ENCODE measurements at places on chromosomes 7 and 10. TPM values are rescaled to one million over a fixed set of nuclear protein-coding genes. Genes with fewer than 3 reads are reported as not detected.

- no peak for DNase-seq
Measured at GRCh38 chr7:105355701-105356100, 33.0 kb downstream of the SRPK2 start.

DNA sequence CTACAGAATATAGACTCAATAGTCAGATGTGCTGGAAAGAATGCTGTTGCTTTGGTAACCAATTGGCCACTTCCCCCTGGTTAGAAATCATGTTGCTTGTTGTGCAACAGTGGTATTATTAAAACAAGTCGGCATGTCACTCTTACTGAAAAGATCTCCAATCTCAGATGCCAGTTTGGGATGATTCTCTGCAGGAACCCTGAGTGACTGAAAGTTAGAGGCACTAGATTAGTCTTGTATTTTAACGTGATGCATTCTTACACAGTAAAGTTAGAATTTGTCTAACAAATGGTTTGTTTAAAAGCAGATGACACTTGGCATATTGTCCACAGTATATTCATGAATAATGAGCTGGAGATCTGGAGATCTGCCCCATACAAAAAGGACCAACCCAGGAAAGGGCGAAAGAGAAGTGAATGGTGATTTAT is 287.6 kb downstream of the TWIST1 start:
- DNase-seq, result no peak

DNA sequence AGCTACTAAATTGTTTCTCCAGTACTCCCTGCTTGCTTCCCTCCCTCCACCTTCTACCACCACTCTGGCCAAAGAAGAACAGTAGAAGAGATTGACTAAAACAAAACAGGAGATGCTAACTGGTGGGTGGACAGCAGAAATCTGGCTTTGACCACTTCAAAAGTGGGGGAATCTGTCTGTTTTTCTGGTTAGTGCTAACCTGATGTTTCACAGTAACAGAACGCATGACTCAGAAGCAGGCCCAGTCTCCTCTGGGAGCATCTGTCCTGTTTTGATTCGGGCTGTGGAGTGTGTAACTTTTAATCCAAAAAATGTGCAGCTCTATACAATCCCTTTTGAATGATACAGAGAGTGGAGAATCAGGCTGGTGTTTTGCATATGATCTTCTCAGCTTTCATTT is 32.7 kb upstream of the ZNF438 start:
- no peak for DNase-seq

DNA sequence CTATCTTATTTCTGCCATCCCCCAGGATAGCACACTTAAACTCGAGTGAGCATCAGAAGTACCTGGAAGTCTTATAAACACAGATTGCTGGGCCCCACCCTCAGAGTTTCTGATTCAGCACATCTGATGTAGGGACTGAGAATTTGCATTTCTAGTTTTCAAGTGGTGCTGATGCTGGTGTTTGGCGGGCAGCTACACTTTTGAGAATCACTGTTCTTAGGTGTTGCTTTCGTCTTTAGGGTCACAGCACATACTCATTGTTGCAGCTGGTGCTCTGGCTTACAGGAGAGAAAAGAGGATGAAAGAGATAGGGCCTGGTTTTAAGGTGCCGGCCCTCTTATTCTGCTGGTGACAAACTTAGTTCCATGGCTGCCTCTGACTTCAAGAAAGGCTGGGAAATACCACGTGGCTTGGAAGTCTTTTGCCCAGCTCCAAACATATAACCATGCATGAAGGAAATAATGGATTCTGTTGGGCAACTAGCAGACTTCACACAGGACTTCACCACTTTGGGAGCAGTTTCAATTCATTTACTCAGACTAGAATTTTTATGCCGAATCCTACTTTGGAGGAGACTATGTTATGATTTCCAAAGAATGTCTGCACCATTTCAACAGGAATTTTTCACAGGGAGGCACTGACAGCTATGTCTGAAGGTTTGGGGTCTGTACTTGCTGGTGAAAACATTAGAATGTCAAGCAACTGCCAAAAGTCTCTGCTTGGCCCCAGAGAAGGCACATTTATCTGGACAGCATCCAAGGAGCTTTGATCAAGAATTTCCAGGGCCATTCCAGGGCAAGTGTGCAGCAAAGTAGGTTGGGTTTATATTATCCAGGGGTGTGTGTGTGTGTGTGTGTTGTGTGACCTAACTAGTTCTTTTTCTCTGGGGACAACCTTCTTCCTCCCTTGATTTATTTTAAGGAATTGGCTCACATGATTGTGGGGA is 6.9 kb upstream of the MINDY4 start:
- DNase-seq, result no peak

GRCh38 chr7:73822319-73823173 is 8.2 kb upstream of the CLDN4 start:
- no peak for DNase-seq

GRCh38 chr10:49688261-49688846 is 8.9 kb downstream of the C10orf53 start:
- DNase-seq, result no peak

- no peak for DNase-seq
Measured at GRCh38 chr7:22879280-22879679, 56.6 kb upstream of the TOMM7 start.

GRCh38 chr10:102262744-102263370 is 17.5 kb downstream of the GBF1 start:
- DNase-seq, result no peak

DNA sequence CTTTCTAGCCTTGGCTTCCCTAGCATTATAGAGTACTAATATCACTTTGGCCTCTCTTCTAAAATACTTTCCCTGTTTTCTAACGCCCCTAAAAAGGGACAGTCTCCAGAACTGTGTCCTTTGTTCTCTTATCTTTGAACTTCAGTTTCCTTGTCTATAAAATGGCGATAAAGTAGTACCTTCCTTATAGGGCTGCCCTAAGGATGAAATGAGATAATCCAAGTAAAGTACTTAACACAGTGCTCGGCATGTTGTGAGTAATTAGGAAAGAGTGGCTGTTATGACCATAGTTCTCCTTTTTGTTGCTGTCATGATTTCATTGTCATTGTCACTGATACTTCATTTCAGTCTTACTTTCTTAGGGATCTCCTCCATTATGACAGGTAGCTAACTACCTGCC is 114.7 kb downstream of the EXOC4 start:
- no peak for DNase-seq

DNA sequence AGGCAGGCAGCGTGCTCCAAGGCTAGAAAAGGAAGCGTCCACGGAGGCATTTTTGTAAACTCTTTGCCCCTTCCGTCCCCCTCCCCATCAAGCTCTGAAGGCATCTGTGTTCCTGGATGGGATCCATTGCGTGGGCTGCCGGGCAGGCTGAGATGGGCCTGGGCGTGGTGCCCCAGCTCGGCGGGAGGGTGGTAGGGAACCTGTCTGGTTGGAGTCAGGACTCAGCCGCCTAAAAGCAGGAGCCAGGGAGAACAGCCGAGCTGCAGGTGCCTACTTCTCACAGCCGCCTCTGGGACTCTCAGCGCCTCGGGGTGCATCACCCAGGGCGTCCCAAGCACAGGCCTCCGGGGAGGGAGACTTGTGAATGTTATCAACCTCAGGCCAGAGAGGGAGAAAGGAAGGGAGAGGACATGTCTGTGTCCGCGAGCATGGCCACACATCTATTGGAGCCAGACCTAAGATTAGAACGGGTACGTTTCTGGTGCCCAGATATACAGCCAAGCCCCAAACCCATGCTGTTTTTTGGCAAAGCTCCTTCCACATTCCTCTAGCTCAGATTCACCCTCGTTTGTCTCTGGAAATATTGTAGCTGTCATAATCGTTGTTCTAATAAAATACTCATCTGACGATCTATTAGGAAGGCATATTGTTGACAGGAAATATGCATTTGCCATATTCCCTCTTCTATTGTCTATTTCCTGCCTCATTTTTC is 48.6 kb upstream of the CTBP2 start:
- no peak for DNase-seq

DNA sequence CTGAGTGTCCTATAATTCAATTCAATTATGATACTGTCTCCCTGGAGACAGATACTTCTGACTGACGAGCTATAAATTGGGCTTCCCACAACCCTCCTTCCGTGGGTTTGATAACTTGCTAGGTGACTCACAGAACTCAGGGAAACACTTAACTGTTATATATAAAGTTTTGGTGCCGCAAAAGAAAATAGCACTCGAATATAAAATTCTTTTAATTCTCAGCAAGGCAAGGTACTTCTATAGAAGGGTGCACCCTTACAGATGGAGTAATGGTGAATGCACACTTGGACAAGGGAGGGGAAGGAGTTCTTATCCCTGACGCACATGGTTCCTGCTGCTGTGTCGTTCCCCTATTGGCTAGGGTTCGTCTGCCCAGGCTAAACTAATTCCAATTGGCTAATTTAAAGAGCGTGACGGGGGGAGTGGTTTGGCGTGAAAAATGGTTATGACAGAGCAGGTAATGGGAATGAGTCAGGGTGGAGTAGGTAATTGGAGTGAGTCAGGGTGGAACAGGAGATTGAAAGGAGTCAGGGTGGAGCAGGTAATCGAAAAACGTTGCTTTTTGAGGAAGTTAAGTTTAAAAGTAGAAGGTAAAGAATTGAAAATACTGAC is 20.8 kb upstream of the GHITM start:
- no peak for DNase-seq

DNA sequence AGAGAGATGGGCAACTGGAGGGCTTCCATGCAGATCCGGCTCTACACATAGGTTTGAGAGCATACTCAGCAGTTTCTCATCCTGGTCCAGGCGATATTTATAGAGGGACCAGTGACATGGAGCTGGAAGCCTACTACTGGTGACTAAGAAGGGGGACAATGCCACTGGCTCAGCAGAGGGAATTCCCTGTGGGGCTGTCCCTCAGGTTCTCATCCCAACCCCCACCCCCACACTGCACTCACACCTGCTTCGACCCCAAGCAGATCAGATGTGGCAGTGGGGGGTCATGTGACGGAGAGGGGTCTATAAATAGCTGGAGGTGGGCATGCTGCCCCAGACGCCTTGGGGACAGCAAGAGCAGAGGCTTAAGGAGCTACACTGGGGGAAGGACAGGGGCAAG is at the start of gene CLCN1:
TSS of gene CLCN1 (plus strand) at position 336 of the 400 bp plus-strand sequence. CDS start 102 bp downstream, outside the sequence.
- no peak for DNase-seq

- no peak for DNase-seq
Measured at GRCh38 chr10:77886795-77887355, 39.7 kb downstream of the DLG5 start.

GRCh38 chr10:26534384-26534783 is 96.2 kb downstream of the APBB1IP start:
- no peak for DNase-seq

PGAM2 gene
- total RNA-seq, result 322 TPM

NPC1L1 gene
- total RNA-seq, result 0.19 TPM

SEMA3A gene
- 1.00 TPM for total RNA-seq

FAM13C gene
- total RNA-seq, result 7.5 TPM

MOGAT3 gene
- not detected for total RNA-seq

C10orf53 gene
- not detected for total RNA-seq

PKD2L1 gene
- not detected for total RNA-seq

Measured in cardiac septum (tissue), 1 donor.